ENCODE measurements at places on chromosomes 7 and 10.

- DNase-seq, result no peak
Measured at GRCh38 chr10:23556727-23557440, 118.0 kb downstream of the OTUD1 start.

GRCh38 chr7:2409745-2410414 is 6.5 kb downstream of the CHST12 start:
- no peak for DNase-seq

GRCh38 chr10:112791447-112791846 is 158.6 kb upstream of the TCF7L2 start:
- DNase-seq, result no peak

DNA sequence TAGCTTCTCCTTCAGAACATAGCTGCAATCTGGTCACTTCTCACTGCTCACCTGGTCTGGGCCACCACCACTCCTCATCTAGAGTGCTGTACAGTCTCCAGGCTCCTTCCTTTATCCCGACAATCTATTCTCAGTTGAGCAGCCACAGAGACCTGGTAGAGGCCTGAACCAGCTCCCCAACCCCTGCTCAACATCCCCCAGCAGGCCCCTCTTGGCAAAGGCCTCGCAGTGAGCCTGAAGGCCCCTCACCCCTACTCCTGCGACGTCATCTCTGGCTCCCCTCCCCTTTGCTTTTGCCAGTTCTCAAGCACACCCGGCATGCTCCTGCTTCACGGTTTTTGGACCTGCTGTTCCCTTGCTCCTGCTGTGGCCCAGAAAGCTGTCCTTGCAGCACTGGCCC is 113.9 kb downstream of the ARHGAP22 start:
- DNase-seq, result no peak

- no peak for DNase-seq
Measured at GRCh38 chr10:95229724-95230627, 35.9 kb downstream of the ACSM6 start.

DNA sequence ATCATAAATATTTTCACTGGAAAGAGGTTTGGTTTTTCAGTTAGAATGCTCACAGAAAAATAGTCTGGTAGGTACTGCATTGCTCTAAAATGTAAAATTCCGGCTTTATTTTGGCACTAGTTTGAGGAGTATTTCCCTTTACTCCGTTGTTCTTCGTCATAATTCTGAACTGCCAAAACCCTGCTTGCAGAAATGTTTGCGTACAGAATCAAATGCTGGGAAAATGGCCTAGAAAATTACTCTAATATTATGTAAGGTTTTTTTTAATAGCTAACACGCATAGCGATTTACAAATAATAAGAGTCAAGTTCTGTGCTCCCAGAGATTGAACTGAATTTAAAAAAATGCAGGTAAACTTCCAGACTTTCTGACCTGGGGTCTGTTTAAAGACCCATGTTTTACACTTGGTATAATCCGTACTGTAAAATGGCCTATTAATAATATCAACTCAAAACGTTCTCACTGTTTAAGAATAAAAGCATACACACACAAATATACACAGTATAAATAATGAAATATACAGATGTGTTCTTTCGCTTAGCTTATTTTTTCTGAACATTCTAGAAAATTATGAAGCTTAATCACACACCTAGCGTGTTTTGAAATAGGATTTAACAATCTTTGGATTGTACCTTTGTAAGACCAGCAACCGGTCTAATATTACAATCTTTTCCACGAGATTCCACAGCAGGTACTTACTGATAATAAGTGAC is 23.5 kb upstream of the ANLN start:
- no peak for DNase-seq
